ENCODE measurements at places on chromosomes 1 and 21.

- no peak for DNase-seq
- no peaks in the 10 kb centered on the region for H3K27me3 ChIP-seq
- H3K4me1 ChIP-seq = no peaks in the 10 kb centered on the region
- H3K4me3 ChIP-seq = no peak overlapping the region
- no peak overlapping the region for H3K27ac ChIP-seq
Measured at GRCh38 chr1:70071601-70072000, 133.8 kb downstream of the LRRC40 start.

DNA sequence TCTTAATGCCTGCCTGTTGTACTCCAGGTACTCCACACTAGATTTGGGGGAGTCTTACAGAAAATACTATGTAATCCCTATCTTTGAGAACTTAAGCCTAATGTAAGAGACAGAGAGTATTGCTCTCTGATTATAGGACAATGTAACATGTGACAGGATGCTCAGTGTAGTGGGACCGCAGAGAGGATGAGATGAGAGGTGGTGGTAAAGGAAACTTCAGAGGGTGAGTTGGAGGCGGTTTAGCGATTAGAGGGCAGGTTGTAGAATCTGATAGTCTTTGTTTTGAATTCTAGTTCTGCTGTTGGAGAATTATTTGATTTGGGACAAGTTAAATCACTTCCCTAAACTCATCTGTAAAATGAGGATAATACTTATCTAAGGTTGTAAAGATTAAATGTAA lies 5.4 kb downstream of the SOAT1 start:
- H3K4me3 ChIP-seq = peak overlapping the region; percentile 40
- peaks cover 51% of the 10 kb centered on the region for H3K4me1 ChIP-seq
- peak; percentile 41 for DNase-seq
- peaks cover 38% of the 10 kb centered on the region for H3K36me3 ChIP-seq

GRCh38 chr1:169478094-169478672 lies 7.6 kb downstream of the SLC19A2 start:
- H3K27ac ChIP-seq = no peak overlapping the region
- no peak for DNase-seq
- no peaks in the 10 kb centered on the region for H3K27me3 ChIP-seq
- peaks cover 16% of the 10 kb centered on the region for H3K4me1 ChIP-seq
- no peak overlapping the region for H3K4me3 ChIP-seq

DNA sequence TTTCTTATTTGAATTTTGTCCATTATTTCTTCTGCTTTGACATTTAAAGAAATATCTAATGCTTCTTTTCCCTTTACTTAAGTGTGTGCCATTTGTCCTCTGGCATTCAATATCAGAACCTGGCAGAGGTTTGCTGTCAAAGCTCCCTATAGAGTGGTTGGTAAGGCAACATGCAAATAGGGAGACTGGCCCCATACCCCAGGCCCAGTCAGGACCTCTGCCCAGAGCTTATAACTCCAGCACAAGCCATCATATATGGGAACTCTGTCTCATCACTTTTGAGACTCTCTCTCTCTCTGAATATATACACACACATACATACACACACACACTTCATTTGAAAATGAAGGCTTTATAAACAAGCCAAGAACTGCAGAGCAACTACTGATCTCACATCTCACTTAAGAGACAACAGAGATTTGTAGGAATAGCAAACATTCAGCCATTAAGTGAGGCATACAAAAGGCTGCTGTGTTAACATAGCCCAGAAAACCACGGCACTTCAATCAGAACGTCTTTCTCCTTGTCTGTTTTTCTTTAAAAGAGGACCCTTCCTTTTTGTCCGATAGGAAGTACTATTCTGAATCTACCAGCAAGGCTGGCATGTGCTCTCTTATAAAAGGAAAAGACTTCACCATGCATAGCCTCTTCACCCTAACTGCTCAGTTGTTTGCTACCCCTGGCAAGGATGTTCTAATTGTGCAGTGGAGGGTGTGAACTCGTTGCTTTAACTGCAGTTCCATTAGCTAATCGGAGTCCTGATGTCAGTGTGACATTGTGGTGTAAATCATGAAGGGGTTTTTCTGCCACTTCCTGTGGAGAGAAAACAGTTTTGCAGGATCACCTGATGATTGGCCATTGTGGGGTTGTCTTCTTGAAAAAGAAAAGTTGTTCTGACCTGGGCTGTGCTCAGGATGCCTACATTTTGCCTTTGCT lies 101.7 kb downstream of the NR5A2 start:
- peak overlapping the region; percentile 17 for H3K4me3 ChIP-seq
- peaks cover 25% of the 10 kb centered on the region for H3K4me1 ChIP-seq
- no peak overlapping the region for H3K27ac ChIP-seq

- H3K36me3 ChIP-seq = peaks cover 8% of the 10 kb centered on the region
- H3K4me3 ChIP-seq = peak overlapping the region; percentile 9
- H3K27ac ChIP-seq = peak overlapping the region; percentile 50
- peaks cover 30% of the 10 kb centered on the region for H3K4me1 ChIP-seq
- DNase-seq = peak; percentile 62
Measured at GRCh38 chr1:204417074-204417997, 5.7 kb upstream of the PPP1R15B start.

GRCh38 chr1:216566641-216567205 lies 143.5 kb upstream of the USH2A start:
- H3K27me3 ChIP-seq = no peaks in the 10 kb centered on the region
- H3K36me3 ChIP-seq = no peaks in the 10 kb centered on the region
- no peak overlapping the region for H3K4me3 ChIP-seq
- no peak for DNase-seq
- H3K4me1 ChIP-seq = no peaks in the 10 kb centered on the region
- no peak overlapping the region for H3K27ac ChIP-seq

GRCh38 chr1:69898403-69898947 lies 306.9 kb downstream of the LRRC40 start:
- no peaks in the 10 kb centered on the region for H3K36me3 ChIP-seq
- no peaks in the 10 kb centered on the region for H3K27me3 ChIP-seq
- no peak overlapping the region for H3K27ac ChIP-seq
- no peaks in the 10 kb centered on the region for H3K4me1 ChIP-seq
- H3K4me3 ChIP-seq = no peak overlapping the region
- no peak for DNase-seq

- H3K4me1 ChIP-seq = peaks cover 13% of the 10 kb centered on the region
- no peak for DNase-seq
- peaks cover 17% of the 10 kb centered on the region for H3K27me3 ChIP-seq
- no peak overlapping the region for H3K27ac ChIP-seq
Measured at GRCh38 chr1:8014381-8014988, 11.6 kb downstream of the ERRFI1 start.

GRCh38 chr1:233281711-233282581 lies 13.6 kb downstream of the PCNX2 start:
- peaks cover 2% of the 10 kb centered on the region for H3K27me3 ChIP-seq
- peaks cover 23% of the 10 kb centered on the region for H3K4me1 ChIP-seq
- H3K36me3 ChIP-seq = peaks cover 16% of the 10 kb centered on the region

- no peak for DNase-seq
- no peak overlapping the region for H3K4me3 ChIP-seq
- H3K27me3 ChIP-seq = peaks cover 4% of the 10 kb centered on the region
- H3K36me3 ChIP-seq = peaks cover 2% of the 10 kb centered on the region
- H3K4me1 ChIP-seq = peaks cover 29% of the 10 kb centered on the region
- H3K27ac ChIP-seq = no peak overlapping the region
Measured at GRCh38 chr1:169906938-169907337, 13.2 kb upstream of the SCYL3 start.

GRCh38 chr1:63414691-63415365 lies 47.4 kb downstream of the ALG6 start:
- H3K27me3 ChIP-seq = no peaks in the 10 kb centered on the region
- no peak overlapping the region for H3K4me3 ChIP-seq
- H3K4me1 ChIP-seq = no peaks in the 10 kb centered on the region
- no peak overlapping the region for H3K27ac ChIP-seq
- no peak for DNase-seq

DNA sequence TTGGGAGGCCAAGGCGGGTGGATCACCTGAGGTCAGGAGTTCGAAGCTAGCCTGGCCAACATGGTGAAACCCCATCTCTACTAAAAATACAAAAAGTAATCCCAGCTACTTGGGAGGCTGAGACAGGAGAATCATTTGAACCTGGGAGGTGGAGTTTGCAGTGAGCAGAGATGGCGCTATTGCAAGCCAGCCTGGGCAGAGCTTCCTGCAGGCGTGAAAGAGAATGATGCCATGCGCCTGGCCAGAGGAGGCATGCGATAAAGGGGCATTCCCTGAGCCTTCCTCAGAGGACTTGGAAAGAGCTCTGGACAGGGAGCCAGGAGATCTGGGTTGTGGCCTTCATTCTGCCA lies 3.2 kb downstream of the E2F2 start:
- H3K4me1 ChIP-seq = peaks cover 66% of the 10 kb centered on the region
- DNase-seq = no peak
- no peaks in the 10 kb centered on the region for H3K27me3 ChIP-seq

GRCh38 chr1:12518931-12519692 lies 98.9 kb downstream of the DHRS3 start:
- no peak overlapping the region for H3K27ac ChIP-seq
- peak; percentile 72 for DNase-seq
- peaks cover 25% of the 10 kb centered on the region for H3K36me3 ChIP-seq
- H3K4me3 ChIP-seq = no peak overlapping the region
- H3K4me1 ChIP-seq = peaks cover 20% of the 10 kb centered on the region
- H3K27me3 ChIP-seq = no peaks in the 10 kb centered on the region

DNA sequence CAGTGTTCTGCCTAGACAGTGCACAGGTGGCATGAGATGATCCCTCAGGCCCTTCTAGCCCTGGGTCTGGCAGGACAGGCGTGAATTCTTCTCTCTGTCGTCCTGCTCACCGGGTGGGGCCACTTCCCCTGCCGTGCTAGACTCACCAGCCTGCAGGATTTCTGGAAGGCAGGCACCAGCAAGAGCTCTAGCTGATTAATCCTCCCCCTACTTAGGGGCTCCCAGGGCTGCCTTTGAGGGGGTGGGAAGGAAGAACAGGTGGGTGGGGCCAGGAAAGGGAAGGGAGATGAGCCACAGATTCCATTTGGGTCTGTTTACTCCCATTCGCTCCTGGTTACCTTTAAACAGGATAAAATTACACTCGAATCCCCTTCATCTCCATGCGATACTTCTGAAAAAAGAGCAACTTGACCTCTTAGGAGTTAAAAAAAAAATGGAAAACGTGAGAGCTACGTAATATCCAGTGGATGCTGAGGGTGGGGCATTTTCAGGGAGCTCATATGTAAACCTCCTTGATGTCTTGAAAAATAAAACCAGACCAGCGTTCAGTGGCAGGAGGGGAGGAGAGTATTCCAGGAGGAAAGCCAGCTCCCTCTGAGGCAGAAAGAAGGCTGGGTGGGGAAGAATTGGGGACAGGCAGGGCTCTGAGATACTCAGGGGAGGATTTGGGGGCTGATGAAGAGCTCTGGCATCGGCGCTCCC lies 665.5 kb downstream of the PTPRU start:
- H3K36me3 ChIP-seq = no peaks in the 10 kb centered on the region
- H3K27ac ChIP-seq = no peak overlapping the region
- H3K27me3 ChIP-seq = peaks cover 2% of the 10 kb centered on the region
- no peak for DNase-seq
- no peak overlapping the region for H3K4me3 ChIP-seq
- no peaks in the 10 kb centered on the region for H3K4me1 ChIP-seq

DNA sequence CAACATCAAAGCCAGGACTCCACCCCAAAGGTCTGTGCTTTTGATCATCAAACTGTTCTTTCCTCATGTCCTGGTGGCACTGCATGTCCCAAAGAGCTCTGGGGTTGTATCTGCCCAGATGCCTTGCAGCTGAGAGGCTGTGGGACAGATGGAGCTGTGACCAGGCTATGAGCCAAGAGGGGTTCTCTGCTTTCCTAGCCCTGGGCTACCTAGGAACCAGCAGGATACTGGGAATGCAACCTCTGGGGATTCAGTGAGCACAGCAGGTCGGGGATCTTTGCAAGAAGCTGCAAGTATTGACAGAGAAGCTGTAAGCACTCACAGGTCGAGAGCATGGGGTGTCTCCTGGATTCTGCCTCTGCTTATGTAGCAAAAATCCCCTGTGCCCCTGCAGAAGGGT lies 186.6 kb downstream of the GRIK3 start:
- H3K27me3 ChIP-seq = peaks cover 3% of the 10 kb centered on the region
- H3K27ac ChIP-seq = no peak overlapping the region
- H3K4me1 ChIP-seq = no peaks in the 10 kb centered on the region
- no peak overlapping the region for H3K4me3 ChIP-seq
- no peak for DNase-seq
- H3K36me3 ChIP-seq = no peaks in the 10 kb centered on the region

- no peaks in the 10 kb centered on the region for H3K4me1 ChIP-seq
- H3K36me3 ChIP-seq = no peaks in the 10 kb centered on the region
- no peaks in the 10 kb centered on the region for H3K27me3 ChIP-seq
- H3K4me3 ChIP-seq = no peak overlapping the region
Measured at GRCh38 chr1:3296826-3297225, 157.6 kb upstream of the ARHGEF16 start.

- H3K4me1 ChIP-seq = no peaks in the 10 kb centered on the region
- no peaks in the 10 kb centered on the region for H3K27me3 ChIP-seq
- peaks cover 5% of the 10 kb centered on the region for H3K36me3 ChIP-seq
- H3K4me3 ChIP-seq = no peak overlapping the region
- DNase-seq = no peak
Measured at GRCh38 chr1:243568793-243569192, 281.2 kb downstream of the AKT3 start.

- DNase-seq = no peak
- no peak overlapping the region for H3K27ac ChIP-seq
- H3K27me3 ChIP-seq = no peaks in the 10 kb centered on the region
- H3K4me3 ChIP-seq = no peak overlapping the region
Measured at GRCh38 chr1:30225357-30225756, 498.0 kb downstream of the MATN1 start.

DNA sequence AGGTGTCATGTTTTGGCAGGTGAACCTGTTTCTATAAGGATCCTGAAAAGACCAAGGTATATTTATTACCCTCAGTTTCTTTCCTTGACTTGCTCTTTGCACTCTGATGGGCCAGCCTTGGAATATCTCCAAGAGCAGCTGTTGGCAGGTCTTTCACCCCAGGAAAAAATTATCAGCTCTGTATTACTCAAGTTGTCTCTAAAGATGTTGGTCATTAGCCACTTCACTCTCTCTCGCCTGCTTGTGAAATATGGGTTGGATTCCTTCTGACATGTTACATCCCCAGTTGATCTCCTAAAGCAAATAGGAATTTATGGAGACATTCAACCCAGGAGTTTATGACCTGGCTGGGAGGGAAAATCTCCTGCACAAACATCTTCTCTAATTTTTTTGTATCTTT lies 85.9 kb downstream of the KCNJ15 start:
- H3K27ac ChIP-seq = no peak overlapping the region
- H3K4me1 ChIP-seq = no peaks in the 10 kb centered on the region
- no peaks in the 10 kb centered on the region for H3K36me3 ChIP-seq
- H3K4me3 ChIP-seq = no peak overlapping the region
- no peak for DNase-seq

GRCh38 chr1:212699104-212699624 lies 476 bp downstream of the BATF3 start:
- peaks cover 53% of the 10 kb centered on the region for H3K4me1 ChIP-seq
- H3K36me3 ChIP-seq = peaks cover 11% of the 10 kb centered on the region
- peak; percentile 70 for DNase-seq
- peak overlapping the region; percentile 80 for H3K4me3 ChIP-seq
- peak overlapping the region; percentile 63 for H3K27ac ChIP-seq
